ENCODE measurements at places on chromosomes 4 and X.

GRCh38 chr4:6122496-6122895 is 77.9 kb downstream of the JAKMIP1 start:
- DNase-seq, result no peak

DNA sequence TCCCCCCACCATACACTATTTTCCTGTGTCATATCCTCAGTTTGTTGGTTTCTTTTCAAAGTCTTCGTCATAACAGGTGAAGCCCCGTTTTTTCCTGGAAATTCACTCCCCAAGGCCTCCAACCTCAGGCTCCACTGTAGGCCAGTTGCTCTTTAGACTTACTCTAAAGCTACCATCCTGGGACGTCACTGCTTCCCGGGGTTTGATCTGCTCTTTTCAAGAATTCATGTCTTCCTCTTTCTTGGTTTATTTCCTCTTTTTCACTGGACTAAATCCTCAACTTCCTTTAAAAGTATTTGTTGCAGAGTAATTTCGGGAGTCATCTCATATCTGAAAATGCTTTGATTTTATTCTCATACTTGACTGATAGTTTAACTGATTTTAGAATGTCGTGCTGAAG is 6.5 kb upstream of the SERTM2 start:
- no peak for DNase-seq

GRCh38 chr4:118739022-118739713 is 54.0 kb downstream of the METTL14 start:
- no peak for DNase-seq

- no peak for DNase-seq
Measured at GRCh38 chrX:24426921-24427746, 38.0 kb upstream of the PDK3 start.

- DNase-seq, result no peak
Measured at GRCh38 chr4:30330894-30331652, 389.1 kb upstream of the PCDH7 start.

- no peak for DNase-seq
Measured at GRCh38 chr4:52869656-52870055, 7.5 kb downstream of the RASL11B start.

DNA sequence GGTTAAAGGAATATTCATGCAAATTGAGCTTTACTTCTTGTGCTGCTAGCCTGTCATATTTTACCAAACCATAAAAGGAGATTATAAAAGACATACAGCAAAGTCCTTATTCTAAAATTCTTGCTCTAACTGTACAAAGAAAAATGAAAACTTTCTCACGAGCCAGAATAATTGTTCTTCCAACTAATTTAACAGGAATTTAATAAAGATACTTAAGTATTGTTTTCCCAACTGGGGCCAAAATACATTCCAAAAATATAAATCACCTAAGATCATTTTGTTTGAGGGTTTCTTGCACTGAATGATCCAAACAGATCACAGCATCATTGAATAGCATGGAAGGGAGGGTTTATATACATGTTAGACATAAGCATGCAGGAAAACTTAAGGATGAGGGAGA is 127.1 kb upstream of the PCDH18 start:
- DNase-seq, result no peak

- no peak for DNase-seq
Measured at GRCh38 chr4:61805979-61806378, 605.9 kb downstream of the ADGRL3 start.

- DNase-seq, result no peak
Measured at GRCh38 chr4:72376901-72377300, 192.1 kb downstream of the ADAMTS3 start.
